ENCODE measurements at places on chromosomes 2 and 18. TPM values are rescaled to one million over a fixed set of nuclear protein-coding genes. Genes with fewer than 3 reads are reported as not detected.

- no peak for DNase-seq
Measured at GRCh38 chr18:22517356-22517755, 99.6 kb upstream of the CTAGE1 start.

The COL6A3 gene
- total RNA-seq, result 1,362 TPM

DNA sequence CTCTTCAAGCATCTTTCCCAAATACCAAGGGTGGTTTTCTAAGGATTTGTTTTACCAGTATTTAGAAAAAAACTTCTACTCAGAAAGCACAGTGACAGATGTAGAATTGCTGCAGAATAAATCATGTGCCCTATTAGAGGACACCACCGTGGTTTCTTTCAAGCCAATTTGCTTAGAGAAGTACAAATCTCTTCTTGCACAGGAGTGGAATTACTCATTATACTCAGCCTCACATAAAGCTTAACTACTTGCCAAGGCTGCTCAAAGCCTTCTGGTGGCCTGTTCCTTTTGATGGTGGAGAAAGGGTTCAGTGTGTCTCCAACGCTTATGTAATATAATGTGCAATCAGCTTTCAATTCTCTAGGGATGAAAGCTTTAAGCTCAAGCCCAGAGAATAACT lies 66.5 kb upstream of the CTNNA2 start:
- DNase-seq, result no peak

DNA sequence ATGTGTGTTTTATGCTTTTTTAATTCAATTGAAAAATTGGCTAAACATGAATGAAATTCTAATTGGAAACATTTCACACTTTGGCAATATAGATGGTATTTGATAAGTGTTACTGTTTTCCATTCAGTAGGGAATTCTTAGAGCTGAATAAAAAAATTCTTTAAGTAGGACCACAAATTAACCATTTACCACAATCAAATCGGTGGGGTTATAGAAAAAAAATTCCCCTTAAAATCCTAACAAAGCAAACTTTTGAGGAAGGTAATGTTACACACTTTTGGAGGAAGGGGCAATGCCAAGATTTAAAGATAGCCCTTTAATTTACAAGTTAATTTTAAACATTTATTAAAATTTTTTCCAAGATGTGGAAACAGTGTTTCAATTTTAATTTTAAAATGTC lies 279.0 kb upstream of the FIGN start:
- DNase-seq, result no peak

DNA sequence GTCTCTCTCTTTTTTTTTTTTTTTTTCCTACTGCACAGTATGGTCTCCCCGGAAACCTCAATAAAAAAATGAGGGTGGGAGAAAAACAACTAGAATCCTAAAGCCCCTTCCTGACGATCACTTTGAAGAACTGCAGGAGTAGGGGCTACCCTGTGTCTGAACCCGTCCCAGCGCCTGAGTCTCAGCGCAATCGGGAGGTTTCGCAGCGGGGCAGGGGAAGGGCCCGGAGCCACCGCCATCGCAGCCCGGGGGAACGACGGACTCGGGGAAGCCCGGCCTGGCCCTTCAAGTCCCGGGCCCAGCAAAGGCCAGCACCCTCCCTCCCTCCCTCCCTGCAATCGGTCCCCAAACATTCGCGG lies 411 bp downstream of the NARS1 start:
- DNase-seq, result peak; percentile 52

The TOGARAM2 gene
- not detected for total RNA-seq

DNA sequence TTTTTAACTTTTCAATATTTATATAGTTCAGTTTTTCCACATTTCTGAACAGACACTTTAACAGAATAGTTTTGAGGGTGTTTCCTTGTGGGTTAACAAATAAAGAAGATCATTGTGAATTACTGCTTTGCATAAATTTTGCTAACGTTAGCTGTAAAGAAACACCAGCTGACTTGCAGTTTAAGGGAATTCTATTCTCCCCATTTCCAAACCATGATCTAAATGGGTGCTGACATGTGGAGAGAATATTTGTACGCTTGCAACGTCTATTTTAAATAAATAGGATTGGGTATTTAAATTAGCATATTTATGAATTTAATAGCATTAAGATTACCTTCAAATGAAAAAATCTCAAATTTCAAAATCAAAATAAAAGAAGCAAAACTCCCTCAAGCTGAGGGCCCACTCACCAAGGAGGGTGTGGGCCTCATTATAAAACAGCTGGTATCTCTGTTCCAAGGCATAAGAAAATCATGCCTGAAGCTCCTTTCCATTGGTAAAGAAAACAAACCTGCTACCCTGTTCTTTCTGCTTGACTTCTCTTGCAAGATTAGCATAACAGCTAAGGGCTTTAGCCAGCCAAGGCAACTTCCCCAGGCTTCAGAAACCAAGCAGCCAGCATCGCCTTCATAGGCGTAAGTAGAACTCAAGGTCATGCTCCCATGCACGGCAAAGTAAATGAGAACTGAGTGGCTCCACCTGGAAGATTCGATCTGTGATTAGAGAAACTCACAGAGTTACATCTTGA lies 3.2 kb downstream of the MRO start:
- no peak for DNase-seq

- peak; percentile 10 for DNase-seq
Measured at GRCh38 chr2:172929644-172930043, 146.0 kb upstream of the MAP3K20 start.

The CELF4 gene
- total RNA-seq, result not detected

The L3MBTL4 gene
- total RNA-seq, result not detected

GRCh38 chr18:25169701-25170100 lies 182.3 kb downstream of the ZNF521 start:
- peak; percentile 52 for DNase-seq

The C1QL2 gene
- not detected for total RNA-seq

GRCh38 chr18:79068341-79068936 lies 755 bp upstream of the ATP9B start:
- peak; percentile 54 for DNase-seq

GRCh38 chr18:41418598-41418997 lies 536.4 kb upstream of the PIK3C3 start:
- DNase-seq, result no peak

The AQP4 gene
- not detected for total RNA-seq

The GPR55 gene
- not detected for total RNA-seq
